ENCODE measurements at places on chromosomes 3 and 15.
A peak's percentile ranks its signal among the peaks of the same experiment; 100 is the strongest.

DNA sequence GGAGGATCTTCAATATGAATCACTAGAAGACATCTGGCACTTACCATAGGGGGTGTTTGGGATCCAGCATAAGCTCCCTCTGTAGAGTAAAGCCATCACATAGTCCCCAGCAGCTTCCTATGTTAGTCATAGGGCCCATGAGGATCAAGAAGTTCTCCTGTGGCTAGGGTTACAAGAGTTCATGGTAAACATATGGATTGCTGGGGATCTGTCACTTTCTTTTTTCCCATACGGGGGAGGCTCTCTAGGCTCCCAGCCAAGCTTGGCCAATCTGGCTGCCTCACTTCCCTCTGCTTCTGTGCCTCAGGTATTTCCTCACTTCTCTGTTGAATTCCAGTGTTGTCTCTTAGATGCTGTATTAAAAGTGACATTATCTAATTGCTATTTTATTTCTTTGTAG lies 597.9 kb downstream of the PDCD6IP start:
- DNase-seq: no peak

DNA sequence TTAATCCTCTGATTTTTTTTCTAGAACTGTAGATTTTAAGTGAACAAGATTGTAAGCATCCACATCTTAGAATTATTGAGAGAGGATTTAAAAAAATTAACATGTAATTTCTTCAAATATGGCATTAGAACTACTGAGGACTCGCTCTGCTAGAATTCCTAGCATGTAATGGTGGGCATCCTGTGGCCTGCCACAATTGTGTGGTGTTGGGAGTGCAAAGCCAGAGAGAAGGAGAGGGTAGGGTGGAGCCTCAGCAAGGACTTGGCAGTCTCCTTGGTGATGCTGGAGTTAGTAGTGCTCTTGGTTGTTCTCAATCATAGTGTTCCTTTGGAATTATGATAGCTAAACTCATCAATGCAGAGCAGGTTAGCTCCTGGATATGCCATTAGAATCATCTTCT lies 443.9 kb upstream of the TBL1XR1 start:
- DNase-seq: peak; percentile 36

- DNase-seq: peak; percentile 21
Observed at GRCh38 chr3:141561426-141562034, 74.7 kb downstream of the RASA2 start.

- peak; percentile 73 for DNase-seq
Observed at GRCh38 chr3:149512073-149512782, 37.7 kb downstream of the TM4SF4 start.

- DNase-seq: no peak
Observed at GRCh38 chr3:131630807-131631206, 128.0 kb upstream of the MRPL3 start.

DNA sequence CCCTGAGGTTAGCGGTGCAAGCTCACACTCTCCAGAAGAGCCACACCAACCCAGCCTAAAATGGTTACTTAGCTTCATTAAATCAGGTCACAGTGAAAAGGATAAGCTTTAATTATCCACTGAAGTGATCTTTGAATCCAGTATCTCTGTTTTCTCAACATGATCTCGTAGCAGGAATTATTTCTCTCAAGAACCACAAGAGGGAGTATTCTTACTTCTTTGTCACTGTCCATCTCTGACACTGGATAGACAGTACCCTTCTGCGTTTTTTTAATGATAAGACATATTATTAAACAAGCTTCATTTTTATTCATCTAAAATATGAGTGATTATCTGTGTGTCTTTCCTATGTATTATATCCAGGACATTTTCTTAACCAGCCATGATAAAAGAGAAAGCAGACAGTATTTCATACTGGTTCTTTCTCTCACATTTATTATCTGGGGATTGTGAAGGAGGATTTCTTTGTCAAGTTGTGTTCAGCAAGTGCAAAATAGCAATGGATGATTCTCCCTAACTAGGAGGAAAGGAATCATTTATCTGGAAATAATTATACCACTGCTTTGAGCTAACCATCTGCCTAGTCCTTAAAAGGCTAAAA lies 105.4 kb upstream of the CCDC54 start:
- DNase-seq: no peak

- DNase-seq: no peak
Observed at GRCh38 chr3:53534676-53535400, 40.4 kb downstream of the CACNA1D start.

- DNase-seq: no peak
Observed at GRCh38 chr15:78950902-78951840, 6.3 kb upstream of the CTSH start.

- no peak for DNase-seq
Observed at GRCh38 chr15:68379058-68379758, 52.8 kb downstream of the ITGA11 start.

GRCh38 chr15:67746022-67746421 lies 79.3 kb upstream of the SKOR1 start:
- no peak for DNase-seq

DNA sequence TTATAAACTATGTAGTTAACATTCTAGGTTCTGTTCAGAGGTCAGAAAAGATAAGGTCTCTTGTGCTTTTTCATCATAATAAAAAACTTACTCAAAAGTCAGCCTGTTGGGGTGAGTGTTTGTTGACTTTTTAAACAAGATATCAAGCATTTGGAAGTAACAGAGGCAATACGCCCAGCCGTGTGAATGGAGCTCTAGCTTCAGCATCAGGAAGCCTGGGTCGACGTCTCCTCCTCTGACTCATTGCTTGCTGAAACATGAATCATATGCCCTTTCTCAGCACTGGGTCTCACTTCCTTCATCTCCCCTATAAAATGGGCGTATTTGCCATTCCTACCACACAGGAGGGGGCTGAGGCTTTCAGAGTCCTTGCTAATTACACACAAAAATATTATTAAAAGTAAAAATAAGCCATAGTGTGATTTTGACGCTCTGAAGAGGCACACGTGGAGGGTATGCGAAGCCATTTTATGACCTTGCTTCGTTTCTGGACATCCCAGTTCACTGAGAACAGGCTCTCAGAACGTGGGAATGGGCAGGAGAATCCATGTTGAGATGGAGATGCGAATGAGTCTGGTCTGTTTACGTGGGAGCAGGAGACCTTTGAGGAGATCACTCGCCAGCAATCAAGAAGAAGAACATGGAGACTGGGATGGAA lies 220.8 kb upstream of the TPRG1 start:
- DNase-seq: no peak

- no peak for DNase-seq
Observed at GRCh38 chr3:126945171-126945721, 37.7 kb upstream of the PLXNA1 start.

DNA sequence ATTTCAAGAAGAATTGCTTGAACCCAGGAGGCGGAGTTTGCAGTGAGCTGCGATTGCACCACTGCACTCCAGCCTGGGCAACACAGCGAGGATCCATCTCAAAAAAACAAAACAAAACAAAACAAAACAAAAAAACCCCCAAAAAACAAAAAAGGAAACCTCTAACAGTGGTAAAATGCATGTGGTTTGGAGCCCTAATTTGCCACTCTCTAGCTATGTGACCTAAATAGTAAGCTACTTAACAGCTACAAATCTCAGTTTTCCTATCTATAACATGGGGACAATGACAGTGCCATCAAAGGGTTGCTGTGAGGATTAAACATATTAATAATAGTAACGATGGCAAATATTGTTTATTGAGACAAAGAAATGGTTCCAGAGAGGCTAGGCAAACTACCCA lies 119.4 kb upstream of the LMOD3 start:
- DNase-seq: no peak

DNA sequence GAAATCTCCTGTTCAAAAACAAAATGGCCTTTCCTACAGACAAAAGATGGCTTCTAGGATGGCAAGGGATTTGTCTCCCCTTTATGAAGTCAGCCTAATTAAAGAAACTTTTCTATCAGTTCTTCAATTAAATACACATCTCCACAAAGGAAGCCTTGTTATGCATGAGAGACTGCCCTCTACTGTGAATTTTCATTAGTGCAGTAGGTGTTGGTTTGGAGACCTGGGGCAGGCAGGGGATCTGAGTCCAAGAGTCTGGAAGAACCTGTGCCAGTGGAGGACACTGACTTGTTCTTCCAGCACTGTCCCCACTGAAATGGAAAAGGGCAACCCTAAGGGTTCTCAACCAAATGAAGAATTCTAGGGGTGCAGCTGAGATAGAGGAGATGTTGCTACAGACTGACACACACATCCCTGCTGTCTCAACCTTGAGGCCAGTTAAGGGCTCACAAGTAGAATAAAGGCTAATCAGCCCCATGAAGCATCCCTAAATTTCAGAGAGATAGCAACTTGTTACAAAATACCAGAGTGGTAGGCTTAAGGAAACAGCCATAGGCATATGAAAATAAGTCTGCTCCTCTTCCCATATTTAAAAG lies 174.0 kb upstream of the PRICKLE2 start:
- DNase-seq: peak; percentile 34

DNA sequence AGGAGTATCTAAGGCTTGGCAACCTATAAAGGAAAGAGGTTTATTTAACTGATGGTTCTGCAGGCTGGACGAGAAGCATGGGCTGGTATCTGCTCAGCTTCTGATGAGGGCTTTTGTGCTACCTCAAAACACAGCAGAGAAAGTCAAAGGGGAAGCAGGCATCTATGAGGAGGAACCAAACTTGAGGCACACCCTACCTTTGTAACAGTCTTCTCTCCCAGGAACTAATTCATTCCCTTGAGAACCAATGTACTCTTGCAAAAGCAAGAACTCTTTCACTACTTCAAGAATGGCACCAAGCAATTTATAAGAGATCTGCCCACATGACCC lies 109.0 kb downstream of the CGGBP1 start:
- DNase-seq: no peak

DNA sequence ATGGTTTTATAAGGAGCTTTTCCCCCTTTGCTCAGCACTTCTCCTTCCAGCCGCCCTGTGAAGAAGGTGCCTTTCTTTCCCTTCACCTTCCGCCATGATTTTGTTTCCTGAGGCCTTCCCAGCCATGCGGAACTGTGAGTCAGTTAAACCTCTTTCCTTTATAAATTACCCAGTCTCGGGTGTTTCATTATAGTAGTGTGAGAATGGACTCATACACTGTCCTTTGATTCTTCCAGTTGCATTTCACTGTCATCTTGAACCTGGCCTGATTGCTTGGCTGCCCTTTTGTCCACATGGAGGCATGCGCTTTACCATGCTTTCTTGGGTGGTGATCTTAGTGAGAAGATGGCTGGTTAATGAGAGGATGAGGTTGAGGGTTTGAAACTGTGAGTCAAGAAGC lies 23.2 kb downstream of the USP13 start:
- DNase-seq: no peak

- peak; percentile 79 for DNase-seq
Observed at GRCh38 chr3:51501833-51502561, 2.2 kb upstream of the DCAF1 start.

- no peak for DNase-seq
Observed at GRCh38 chr3:178483704-178484103, 52.5 kb upstream of the KCNMB2 start.

GRCh38 chr15:33218071-33218491 lies 23.6 kb upstream of the FMN1 start:
- DNase-seq: no peak

DNA sequence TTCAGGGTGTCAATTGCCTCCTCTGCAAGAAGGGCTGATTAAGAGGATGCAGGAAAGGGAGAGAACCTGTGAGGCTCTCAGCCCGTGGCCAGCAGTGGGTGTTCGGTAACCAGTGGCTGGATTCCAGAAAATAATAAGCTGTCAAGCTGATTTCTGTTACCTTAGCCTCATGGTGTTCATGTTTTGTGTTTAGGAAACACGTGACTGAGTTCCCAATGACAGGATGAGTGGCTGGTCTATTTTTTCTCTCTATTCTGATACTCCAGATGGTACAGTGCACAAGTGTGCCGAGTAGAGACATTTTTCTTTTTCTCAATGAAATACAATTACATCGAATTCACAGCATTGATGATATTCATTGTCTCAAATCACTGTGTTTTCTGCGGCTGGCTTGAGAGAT lies 43.6 kb downstream of the EDEM1 start:
- no peak for DNase-seq

DNA sequence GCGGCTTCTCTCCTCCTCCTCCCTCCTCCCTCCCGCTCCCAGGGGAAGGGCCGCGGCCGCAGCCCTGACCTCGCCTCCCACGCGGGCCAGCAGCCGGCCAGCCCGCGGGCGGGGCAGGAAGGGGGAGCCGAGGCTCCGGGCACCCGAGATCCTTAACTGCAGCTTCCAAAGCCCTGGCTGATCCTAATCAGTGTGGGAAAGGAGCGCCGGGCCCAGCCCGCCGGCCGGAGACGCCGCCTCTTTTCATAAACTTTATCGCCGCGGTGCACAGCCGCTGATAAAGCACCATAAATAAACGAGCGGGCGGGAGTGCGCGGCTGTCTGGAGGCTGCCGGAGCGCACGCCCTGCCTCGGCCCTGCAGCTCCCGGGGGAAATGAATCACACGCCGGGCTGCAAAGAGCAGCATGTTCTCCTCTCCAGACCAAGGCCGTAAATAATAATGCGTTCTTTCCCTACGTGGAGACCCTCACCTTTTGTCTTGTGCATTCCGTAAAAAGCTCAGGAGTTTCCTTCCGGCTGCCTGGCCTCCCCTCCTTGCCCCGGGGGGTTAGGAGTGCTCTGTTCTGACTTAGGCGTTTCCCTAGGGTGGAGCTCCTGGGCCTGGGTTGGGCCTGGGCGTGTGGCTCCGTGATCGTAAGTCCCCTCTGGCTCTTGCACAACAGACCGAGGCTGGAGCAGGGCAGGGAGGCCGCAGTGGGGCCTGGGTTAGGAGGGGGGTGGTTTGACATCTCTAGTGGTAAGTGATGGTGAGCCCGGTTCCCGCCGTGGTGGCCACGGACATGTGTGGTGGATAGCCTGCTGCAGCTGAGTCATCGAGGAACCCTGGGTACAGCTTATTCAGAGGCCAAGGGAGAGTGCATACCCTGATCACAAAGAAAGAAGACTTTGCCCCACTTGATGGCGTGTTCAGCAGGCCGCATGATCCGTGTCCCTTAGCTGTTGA lies 132.6 kb upstream of the HES1 start:
- DNase-seq: peak; percentile 86

DNA sequence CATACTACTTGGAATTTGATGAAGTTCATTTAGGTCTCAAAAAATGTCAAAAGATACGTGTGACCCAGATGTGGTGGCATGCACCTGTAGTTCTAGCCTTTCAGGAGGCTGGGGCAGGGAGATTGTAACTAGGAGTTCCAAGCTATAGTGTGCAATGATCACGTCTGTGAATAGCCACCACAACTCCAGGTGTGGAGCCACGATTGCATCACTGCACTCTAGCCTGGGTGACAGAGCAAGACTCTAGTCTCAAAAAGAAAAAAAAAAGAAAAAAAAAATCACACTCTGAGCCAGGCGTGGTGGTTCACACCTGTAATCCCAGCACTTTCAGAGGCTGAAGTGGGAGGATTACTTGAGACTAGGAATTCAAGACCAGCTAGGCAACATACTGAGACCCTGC lies 14.2 kb downstream of the MAP4 start:
- DNase-seq: no peak

GRCh38 chr3:46162975-46163555 lies 45.0 kb downstream of the CCR1 start:
- DNase-seq: no peak

GRCh38 chr3:143170676-143171075 lies 51.1 kb downstream of the CHST2 start:
- no peak for DNase-seq

GRCh38 chr3:167302678-167303077 lies 77.4 kb downstream of the ZBBX start:
- DNase-seq: no peak
